ENCODE measurements at places on chromosomes 3 and 15. TPM values are rescaled to one million over a fixed set of nuclear protein-coding genes. Genes with fewer than 3 reads are reported as not detected.

GRCh38 chr3:155701882-155702465, 42.9 kb downstream of the PLCH1 start:
- no peak for DNase-seq

Gene SMCO1
- total RNA-seq, result 42.3 TPM

DNA sequence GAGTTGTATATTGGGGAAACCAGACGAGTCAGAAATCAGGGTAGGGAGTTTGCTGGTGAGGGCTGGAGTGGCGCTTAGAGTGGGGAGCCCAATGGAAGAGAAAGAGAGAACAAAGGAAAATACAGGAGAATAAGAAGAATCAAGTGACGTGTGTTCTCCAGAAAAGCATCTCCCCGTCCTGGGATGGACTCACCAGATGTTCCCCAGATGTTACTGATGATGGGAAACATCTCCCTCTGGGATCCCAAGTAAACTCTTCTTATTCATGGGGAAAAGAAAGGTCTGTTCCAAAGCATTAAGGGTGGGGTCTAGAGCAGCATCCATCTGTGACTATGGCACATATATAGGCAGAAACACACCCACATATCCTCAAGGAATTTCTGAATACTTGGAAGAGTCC, 3.0 kb upstream of the CSRNP1 start:
- DNase-seq, result no peak

- no peak for DNase-seq
Measured at GRCh38 chr3:1971780-1972179, 126.9 kb upstream of the CNTN4 start.

DNA sequence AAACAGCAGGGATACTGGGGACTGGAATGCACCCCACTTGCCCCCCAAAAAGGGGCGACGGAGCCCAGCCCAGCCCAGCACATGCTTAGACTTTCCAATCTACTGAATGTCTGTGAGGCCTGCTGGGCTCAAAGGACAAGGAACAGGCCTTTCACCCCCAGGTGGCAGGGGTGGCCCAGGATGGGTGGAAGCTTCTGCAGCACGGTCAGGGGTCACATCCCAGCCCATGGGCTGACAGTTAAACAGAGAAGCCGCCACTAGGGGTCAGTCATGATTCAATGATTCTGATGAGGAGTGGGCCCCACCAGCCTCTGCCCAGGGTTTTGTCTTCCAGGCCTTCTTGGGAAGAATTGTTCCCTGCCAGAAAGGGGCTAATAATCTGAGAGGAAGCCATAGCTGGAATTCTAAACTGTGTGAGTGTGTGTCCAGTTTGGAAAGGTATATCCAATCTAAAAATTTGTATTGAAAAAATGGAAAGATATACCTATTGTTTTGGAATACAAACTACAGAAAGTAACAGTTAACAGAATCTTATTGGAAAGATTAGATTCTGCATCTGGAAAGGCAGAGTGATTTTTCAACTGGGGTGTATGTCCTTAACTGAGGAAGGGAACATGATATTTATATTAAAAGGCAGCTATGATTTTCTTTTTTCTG, 2.2 kb downstream of the CHRNB4 start:
- DNase-seq, result no peak

Gene ZNF80
- not detected for total RNA-seq

Gene GOLGA8J
- total RNA-seq, result not detected
